ENCODE measurements at places on chromosomes 2 and 18. TPM values are rescaled to one million over a fixed set of nuclear protein-coding genes. Genes with fewer than 3 reads are reported as not detected.
A peak's percentile ranks its signal among the peaks of the same experiment; 100 is the strongest.

The SERPINB12 gene
- not detected for total RNA-seq

The CIB4 gene
- total RNA-seq, result 6.9 TPM

The ESCO1 gene
- total RNA-seq, result 14.1 TPM

The STARD7 gene
- total RNA-seq, result 157 TPM

The FAM228A gene
- 0.89 TPM for total RNA-seq

DNA sequence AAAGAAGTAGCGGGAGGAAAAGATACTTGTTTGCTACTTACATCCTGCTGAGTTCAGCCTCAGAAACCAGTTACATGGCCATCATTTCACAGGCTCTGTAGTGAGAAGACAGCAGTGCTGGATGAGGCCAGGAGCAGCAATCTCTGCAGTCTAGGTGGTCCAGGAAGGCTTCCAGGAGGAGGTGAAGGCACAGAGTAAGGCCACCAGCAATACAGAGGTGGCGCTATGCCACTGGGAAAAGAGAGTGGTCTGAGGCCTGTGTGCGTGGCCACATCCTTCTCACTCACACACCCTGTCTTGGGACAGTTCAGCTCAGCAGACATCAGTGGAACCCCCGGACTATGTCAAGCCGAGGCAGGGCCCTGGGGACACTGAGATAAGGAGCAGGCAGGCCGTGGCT, 162.7 kb downstream of the KLHL29 start:
- DNase-seq, result no peak
- no peak overlapping the region for H3K27ac ChIP-seq
- H3K36me3 ChIP-seq, result no peaks in the 10 kb centered on the region
- H3K27me3 ChIP-seq, result no peaks in the 10 kb centered on the region

DNA sequence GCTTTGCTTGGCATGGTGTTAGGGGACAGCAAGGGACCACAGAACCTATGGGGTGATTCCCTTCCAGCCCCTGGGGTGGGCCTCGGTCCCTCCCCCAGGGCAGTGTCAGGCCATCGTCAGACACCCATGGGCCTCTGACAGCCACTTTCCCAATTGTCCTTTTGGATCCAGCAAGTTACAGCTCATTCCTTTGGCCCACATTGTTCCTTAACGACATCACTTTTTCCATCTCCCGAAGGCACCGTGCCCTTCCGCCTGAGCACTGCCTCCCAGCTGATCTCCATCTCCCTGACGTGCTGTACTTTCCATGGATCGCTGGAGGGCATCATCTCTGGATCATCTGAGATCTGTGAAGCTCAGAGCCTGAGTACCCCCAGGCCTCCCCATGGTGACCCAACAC, 10.4 kb upstream of the KCNK3 start:
- H3K4me3 ChIP-seq, result no peak overlapping the region
- DNase-seq, result peak; percentile 54
- no peaks in the 10 kb centered on the region for H3K27me3 ChIP-seq
- peaks cover 11% of the 10 kb centered on the region for H3K4me1 ChIP-seq
- no peaks in the 10 kb centered on the region for H3K36me3 ChIP-seq

DNA sequence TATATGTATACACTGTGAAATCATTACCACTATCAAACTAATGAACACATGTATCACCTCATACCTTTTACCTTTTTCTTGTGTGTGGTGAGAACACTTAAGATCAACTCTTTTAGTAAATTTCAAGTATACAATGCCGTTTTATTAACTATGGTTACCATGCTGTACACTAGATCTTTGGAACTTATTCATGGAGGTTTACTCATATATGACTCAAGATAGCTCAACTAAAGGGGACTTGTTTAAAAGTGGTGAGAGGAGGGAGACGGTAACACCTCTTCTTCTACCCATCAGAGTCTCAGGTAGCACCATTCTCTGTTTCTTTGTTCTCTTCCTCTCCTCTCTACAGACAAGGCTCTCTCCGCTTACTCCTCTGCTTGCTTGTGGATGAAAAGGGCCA, 36.1 kb upstream of the TMEM178A start:
- H3K4me3 ChIP-seq, result no peak overlapping the region
- H3K4me1 ChIP-seq, result no peaks in the 10 kb centered on the region
- no peak overlapping the region for H3K27ac ChIP-seq
- H3K27me3 ChIP-seq, result no peaks in the 10 kb centered on the region
- DNase-seq, result no peak

DNA sequence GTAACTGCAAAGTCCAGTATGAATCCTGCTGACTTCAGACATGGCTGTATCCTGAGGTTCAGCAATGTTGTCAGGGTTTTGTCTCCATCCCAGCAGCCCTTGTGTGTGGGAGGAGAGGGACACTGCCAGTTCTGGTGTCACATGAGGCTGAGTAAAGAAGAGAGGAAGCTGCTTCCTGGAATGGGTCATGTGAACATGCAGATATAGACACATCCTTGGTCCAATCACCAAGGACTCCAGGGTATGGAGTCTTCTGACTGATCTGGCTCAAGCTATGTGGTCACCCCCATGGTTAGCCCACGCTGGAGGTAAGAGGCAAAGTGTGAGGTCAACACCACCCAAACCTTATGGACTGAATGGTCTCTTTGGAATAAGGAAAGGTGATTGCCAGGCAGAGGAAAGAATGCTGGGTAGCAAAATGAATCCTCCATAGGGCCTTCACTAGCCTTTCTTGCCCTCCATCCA, 134.4 kb upstream of the SLC1A4 start:
- H3K4me1 ChIP-seq, result peaks cover 30% of the 10 kb centered on the region
- no peaks in the 10 kb centered on the region for H3K36me3 ChIP-seq
- H3K27me3 ChIP-seq, result no peaks in the 10 kb centered on the region
- H3K27ac ChIP-seq, result no peak overlapping the region
- H3K4me3 ChIP-seq, result no peak overlapping the region
- peak; percentile 70 for DNase-seq

DNA sequence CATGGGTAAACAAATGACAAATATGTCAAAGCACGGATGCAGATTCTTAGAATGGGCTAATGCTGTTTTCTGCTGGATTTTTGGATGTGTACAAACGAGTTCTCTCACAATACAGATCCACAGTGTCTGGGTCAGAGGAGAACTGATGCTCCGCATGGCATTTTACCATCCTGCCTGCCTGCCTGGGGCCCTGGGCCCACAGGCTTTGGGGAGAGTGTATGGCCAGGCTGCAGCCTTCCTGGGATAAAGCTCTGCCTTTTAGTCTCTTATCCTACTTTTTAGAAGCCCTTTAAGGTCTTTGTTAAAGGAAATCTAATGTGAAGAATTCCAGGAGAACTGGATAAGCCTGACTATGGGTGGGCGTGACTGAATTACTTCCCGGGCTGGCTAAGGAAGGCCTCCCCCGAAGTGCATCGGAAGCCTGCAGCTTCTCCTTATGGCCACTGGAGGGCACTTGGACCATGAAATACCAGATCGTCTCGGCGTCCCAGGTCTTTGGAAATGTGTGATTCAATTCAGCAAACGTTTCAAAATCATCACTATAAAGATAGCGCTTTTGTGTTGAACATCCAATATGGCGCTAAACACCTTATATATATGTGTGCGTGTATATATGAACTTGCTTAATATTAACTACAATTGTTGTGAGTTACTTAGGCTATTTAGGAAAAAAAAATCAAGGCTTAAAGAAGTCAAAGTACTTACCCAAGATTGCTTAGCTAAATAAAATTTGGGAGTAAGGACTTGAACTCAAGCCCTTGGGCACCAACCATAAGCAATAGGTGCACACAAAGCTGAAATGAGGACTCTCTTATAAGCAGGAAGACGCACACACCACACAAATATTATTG, 15.2 kb upstream of the DNPEP start:
- H3K4me3 ChIP-seq, result no peak overlapping the region
- peak; percentile 76 for DNase-seq
- H3K4me1 ChIP-seq, result no peaks in the 10 kb centered on the region
- no peaks in the 10 kb centered on the region for H3K27me3 ChIP-seq
- H3K36me3 ChIP-seq, result no peaks in the 10 kb centered on the region

DNA sequence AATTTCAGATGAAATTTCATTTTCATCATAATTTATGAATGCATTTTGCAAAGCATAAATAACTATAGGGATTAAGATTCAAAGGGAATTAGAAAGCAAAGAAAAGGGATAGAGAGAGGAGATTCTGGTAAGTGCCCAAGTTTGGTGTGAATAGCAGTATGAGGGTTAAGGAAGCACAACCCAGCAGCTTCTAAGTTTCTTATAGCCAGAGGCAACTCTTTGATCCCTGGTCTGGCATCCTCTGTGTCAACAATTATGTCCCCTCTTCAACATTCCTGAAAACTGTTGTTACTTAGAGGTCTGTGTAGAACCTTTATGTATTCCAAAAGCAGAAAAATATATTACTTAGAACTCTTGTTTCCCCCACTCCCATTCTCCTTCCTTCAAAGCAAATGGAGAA, 171.6 kb upstream of the SATB2 start:
- H3K27me3 ChIP-seq, result no peaks in the 10 kb centered on the region
- no peak overlapping the region for H3K27ac ChIP-seq
- H3K4me1 ChIP-seq, result no peaks in the 10 kb centered on the region
- no peak overlapping the region for H3K4me3 ChIP-seq
- no peaks in the 10 kb centered on the region for H3K36me3 ChIP-seq

DNA sequence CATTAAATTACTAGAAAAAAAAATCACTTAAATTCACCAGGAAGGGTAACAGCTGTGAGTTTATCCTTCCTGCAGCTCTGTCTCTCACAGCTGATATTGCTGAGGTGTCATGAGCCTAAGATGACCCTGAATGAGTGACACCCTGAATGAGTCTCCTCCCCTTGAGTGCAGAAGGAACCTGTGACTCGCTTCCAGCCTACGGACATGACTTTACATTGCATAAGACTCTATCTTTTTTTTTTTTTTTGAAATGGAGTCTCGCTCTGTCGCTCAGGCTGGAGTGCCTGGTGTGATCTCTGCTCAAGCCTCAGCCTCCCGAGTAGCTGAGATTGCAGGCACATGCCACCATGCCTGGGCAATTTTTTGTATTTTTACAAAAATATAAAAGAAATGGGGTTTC, 14.1 kb downstream of the MRO start:
- H3K4me3 ChIP-seq, result no peak overlapping the region
- no peaks in the 10 kb centered on the region for H3K27me3 ChIP-seq
- H3K36me3 ChIP-seq, result no peaks in the 10 kb centered on the region
- peak; percentile 26 for DNase-seq
- no peaks in the 10 kb centered on the region for H3K4me1 ChIP-seq

DNA sequence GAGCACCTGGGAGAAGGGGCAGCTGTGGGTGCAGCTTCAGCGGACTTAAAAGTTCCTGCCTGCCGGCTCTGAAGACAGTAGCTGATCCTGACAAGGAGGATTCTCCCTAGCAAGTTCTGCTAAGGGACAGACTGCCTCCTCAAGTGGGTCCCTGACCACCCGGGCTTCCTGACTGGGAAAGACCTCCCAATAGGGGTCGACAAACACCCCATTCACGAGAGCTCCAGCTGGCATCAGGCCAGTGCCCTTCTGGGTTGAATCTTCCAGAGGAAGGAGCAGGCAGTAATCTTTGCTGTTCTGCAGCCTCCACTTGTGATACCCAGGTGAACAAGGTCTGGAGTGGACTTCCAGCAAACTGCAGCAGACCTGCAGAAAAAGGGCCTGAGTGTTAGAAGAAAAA, 632.9 kb downstream of the CCDC85A start:
- H3K4me1 ChIP-seq, result no peaks in the 10 kb centered on the region
- no peak for DNase-seq
- no peaks in the 10 kb centered on the region for H3K36me3 ChIP-seq
- H3K27me3 ChIP-seq, result no peaks in the 10 kb centered on the region
- no peak overlapping the region for H3K4me3 ChIP-seq
- H3K27ac ChIP-seq, result no peak overlapping the region

DNA sequence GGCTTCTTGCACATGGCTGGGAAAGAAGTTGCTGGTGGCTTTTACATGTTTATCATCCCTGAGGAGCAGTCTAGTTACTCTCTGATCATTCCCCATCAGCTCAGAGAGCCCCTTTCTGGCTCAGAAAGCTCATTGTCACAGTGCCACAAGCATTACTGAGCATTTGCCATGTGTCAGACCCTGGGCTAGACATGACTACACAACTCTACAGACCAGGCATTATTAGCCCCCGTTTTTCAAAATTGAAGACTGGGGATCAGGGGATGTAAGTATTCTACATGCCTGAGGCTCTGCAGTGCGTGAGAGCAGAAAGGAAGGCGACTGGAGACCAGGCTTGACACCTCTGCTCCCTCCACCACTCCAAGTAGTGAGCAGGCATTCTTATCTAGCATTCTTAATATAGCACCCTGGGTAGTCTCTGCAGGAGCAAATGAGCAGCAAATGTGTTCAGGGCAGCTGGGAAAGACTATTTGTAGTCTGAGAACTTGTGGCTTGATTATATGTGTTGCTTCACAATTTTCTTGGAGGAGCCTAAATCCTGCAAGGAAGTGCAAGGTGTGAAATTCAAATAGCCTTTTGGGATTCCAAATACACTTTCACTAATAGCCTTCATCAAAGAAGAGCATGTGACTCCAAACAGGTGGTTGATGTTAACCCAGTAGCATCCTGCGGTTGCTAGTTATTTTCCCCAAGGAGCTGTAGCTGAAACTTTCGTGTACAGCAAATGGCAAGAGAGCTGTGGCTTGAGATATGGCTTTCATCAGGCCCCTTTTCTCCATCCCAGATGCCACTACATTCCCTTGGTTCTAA, 143.2 kb downstream of the DDX1 start:
- H3K27me3 ChIP-seq, result no peaks in the 10 kb centered on the region
- no peaks in the 10 kb centered on the region for H3K36me3 ChIP-seq
- no peak overlapping the region for H3K27ac ChIP-seq
- H3K4me1 ChIP-seq, result peaks cover 38% of the 10 kb centered on the region

DNA sequence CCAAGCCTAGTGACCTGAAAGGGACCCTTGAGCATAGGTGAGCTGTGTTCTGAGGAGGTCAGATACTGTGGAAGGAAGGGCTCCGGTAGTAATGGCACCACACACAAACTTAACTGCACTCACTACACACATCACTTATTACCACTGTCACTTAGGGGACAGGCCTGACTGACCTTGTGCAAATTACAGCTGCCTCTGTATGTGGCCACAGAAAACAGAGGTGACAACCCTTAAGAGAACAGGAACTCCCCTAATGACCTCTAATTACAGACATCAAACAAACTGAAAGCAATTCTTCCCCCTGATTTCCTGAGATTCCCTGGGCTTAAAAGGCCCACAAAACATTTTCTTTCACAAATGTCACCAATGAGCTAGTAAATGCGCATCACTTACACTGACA, 360.6 kb downstream of the RND3 start:
- H3K36me3 ChIP-seq, result no peaks in the 10 kb centered on the region
- H3K27ac ChIP-seq, result no peak overlapping the region
- H3K4me1 ChIP-seq, result no peaks in the 10 kb centered on the region

GRCh38 chr2:85949280-85949679, 60.5 kb upstream of the ST3GAL5 start:
- DNase-seq, result peak; percentile 78
- no peak overlapping the region for H3K27ac ChIP-seq
- H3K4me1 ChIP-seq, result peaks cover 4% of the 10 kb centered on the region
- no peaks in the 10 kb centered on the region for H3K36me3 ChIP-seq
- H3K4me3 ChIP-seq, result no peak overlapping the region

- no peak overlapping the region for H3K27ac ChIP-seq
- H3K4me3 ChIP-seq, result no peak overlapping the region
- no peaks in the 10 kb centered on the region for H3K4me1 ChIP-seq
- no peaks in the 10 kb centered on the region for H3K36me3 ChIP-seq
- no peaks in the 10 kb centered on the region for H3K27me3 ChIP-seq
- no peak for DNase-seq
Observed at GRCh38 chr18:26459340-26459739, 89.0 kb downstream of the KCTD1 start.
